NCI-H1930 (cell line): ENCODE measurements at places on chromosomes 6 and 20.

GRCh38 chr6:166348305-166348949, 6.1 kb upstream of the SFT2D1 start:
- no peak for DNase-seq

- no peak for DNase-seq
Measured at GRCh38 chr6:169543704-169544103, 158.1 kb downstream of the WDR27 start.

DNA sequence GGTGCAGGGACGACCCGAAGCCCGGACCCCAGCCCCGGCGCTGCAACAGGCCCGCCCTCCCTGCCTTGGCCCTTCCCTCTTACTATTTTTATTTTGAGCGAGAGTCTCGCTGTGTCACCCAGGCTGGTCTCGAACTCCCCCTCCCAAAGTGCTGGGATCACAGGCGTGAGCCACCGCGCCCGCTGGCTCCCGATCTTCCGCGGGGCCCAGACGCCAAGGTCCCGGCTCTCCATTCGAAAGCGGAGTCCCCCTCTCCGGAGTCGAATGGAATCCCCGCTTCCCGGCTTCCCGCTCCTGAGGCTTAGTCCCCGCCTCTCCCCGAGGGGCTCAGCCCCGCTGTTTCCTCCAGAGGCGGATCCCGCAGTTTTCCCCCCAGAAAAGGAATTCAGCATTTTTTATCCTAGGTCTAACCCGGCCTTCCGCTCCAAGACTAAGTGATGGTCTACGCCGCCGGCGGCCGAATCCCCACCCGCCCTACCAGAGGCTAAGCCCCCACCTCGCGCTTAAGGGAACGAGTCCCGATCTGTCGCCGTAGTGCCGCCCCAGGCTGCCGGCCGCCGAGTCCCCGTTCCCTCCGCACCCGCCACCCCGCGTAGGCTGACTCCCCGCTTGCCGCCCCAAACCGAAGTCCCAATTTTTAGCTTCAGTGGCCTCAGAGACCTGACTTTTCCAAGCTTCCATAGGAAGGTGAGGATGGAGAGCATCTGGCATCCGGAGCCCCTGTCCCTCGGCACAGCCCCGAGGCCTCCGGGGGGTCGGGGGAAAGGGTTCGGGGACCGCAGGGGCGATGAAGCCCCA, 11.5 kb upstream of the TMC2 start:
- DNase-seq: peak; percentile 18

DNA sequence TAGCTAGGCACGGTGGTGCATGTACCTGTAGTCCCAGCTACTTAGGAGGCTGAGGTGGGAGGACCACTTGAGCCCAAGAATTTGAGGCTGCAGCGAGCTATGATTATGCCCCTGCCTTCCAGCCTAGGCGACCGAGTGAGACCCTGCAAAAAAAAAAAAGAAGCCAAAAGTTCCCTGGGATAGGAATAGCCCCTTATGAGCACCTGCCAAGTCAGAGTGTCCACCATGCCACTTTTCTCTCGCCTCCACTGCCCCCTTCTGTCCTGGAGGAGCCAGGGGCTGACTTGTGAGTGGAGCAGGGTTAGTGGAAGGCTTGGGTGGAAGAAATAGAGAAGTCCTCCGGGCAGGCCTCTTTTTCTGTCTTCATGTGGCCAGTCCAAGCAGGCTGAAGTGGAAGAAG, 12.1 kb upstream of the DDX27 start:
- peak; percentile 7 for DNase-seq

- no peak for DNase-seq
Measured at GRCh38 chr6:44495036-44495901, 107.8 kb downstream of the CDC5L start.

GRCh38 chr6:110882274-110882619, 7.7 kb downstream of the AMD1 start:
- DNase-seq: no peak

DNA sequence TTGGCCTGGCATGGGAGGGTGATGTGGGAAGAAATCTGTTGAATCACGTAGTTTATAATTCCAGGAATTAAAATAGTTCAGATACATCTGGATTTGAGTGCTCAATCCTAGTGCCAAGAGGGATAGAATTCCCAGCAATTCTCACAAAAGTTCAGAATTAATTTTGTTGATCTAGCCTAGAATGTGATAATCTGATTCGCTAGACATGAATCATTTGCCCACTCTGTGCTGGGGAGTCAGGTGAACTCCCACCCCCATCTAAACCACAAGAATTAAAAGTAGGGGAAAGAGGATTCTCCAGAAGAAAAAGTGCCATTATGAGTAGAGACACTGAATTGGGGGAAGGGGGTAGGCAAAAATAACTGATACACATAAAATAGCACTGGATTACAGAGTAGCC, 85.0 kb downstream of the LIN28B start:
- no peak for DNase-seq

DNA sequence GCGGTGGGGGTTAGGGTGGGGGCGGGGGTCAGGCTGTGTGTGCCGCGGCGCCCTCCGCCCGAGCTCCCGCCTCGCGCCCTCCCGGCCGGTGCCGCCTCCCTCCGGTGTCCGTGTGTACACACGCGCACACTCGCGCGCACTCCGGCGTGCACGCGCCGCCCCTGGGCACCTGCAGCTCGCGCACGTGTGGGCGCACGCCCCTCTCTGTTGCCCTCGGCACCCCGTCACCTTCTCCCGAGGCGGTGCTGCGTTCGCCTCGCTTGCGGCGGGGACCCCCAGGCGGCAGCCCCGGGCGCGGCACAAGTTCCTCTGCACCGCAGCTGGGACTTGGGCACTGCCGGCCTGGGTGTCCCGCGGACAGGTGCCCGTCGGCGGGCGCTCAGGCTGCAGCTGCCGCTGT, 525 bp downstream of the MACROD2 start:
- DNase-seq: peak; percentile 40

- no peak for DNase-seq
Measured at GRCh38 chr6:168964138-168964835, 289.4 kb downstream of the THBS2 start.

- no peak for DNase-seq
Measured at GRCh38 chr20:52768694-52769093, 203.5 kb upstream of the TSHZ2 start.

DNA sequence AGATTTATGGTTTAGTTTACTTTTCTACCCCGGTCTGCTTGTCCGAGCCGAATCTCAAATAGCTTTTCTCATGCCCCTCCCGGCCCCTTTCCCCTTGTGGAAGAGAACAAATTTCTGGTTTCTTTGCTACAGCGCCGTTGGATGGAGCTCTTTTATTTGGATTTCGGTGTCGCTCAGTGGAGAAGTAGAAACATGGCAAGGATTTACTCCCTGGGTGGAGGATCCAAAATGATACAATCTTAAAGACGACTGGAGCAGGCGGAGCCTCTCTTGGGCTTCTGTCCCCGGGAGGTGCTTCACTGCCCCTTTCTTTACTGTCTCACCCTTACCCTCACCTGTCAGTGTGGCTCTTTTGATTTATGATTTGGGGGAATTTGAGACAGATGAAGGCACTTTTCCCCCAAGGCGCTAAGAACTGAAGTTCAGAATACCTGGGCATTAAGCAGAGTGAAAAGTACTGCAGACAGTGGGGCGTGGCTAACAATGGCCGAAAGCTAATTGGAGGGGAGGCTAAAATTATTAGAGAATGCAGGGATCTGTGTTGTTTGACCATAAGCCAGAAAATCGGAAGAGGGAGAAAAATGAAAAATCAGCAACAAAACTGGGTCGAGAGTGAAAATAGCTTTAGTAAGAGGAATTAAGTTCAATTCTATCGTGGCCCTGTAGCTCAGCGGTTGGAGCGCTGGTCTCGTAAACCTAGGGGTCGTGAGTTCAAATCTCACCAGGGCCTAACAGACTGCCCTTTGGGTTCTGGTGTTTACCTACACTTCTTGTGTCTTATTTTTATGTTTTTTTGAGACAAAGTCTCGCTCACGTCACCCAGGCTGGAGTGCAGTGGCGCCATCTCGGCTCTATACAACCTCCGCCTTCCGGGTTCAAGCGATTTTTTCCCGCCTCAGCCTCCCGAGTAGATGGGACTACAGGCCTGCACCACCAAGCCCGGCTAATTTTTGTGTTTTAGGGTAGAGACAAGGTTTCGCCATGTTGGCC, 145.1 kb upstream of the ZNF184 start:
- DNase-seq: no peak

DNA sequence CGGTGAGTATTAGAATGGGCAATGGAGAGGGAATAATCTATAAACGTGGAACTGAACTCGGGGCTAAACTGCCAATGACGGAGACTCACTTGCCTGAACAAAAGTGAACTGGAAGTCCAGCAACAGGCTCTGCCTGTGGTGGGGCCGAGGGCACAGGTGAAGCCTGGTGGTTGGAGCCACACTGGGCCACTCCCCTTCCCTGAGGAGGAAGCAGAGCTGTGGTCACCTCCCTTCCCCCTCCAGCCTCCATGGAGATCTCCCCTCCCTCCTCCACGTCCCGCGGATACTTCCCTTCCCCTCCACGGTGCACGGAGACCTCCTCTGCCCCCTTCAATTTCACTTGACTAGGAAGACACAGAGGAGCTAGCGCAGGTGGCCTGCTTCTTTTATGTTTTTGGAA, 14.7 kb upstream of the DSP start:
- no peak for DNase-seq

DNA sequence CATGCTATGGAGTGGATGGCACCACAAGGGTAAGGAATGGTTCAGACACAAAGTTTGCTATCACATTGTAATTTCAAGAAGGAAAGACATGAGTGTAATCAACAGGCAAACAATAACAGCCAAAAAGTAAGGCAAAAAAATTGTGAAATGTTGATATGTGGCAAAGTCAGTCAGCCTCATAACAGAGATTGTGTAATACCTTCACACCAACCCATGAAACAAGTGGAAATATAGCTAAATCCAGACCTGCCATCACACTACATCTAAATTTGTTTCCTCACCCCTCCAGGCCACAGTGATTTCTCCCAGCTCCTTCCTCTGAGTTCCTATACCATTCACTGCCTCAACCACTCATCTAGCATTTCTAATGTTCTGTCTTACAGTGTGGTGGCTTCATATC, 37.3 kb downstream of the SIM1 start:
- DNase-seq: no peak

GRCh38 chr6:116215414-116215813, 38.5 kb downstream of the TSPYL4 start:
- DNase-seq: no peak

- no peak for DNase-seq
Measured at GRCh38 chr6:146990284-146990683, 213.9 kb upstream of the STXBP5 start.

- DNase-seq: no peak
Measured at GRCh38 chr6:116434056-116434725, 27.0 kb upstream of the CALHM6 start.

- DNase-seq: no peak
Measured at GRCh38 chr6:81575442-81575841, 177.0 kb downstream of the TENT5A start.

- DNase-seq: no peak
Measured at GRCh38 chr6:24882835-24883555, 52.8 kb downstream of the RIPOR2 start.

GRCh38 chr6:142855893-142856623, 88.9 kb downstream of the HIVEP2 start:
- no peak for DNase-seq

DNA sequence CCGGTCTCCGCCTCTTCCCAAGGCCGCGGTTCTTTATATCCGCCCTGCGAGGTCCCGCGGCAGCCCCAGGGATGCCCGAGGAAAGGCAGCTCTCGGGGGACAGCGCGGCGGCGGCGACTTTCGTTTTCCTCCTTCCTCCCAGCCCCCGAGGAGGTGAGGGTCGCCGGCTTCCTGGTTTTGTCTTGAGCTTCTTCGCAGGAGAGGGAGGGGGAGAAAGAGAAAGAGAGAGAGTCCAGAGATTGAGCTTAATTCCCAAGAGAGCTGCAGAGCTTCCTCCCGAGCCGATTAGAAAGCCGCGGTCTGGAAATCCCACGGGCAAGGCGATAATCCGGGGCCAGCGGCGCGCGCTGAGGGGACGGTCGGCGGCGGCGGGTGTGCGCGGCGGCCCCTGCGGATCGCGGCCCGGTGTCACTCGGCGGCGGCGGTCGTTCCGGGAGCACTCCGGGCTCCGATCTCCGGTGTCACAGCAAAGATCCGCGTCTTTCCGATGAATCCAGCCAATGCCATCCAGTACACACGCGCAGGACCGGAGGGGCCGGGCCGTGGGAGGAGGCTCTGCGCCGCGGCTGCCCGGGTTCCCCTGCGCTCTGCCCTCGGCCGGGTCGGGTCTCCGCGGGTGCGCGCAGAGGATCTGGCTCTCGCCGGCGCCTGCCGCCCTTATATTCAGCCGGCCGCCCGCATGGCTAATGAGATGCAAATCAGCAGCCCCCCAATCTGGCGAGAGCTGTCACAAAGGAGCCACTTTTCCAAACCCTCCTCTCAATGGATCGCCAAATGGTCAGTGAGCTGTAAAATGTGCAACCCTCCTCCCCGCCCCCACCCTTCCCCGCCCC, at the start of gene DLL1:
TSS of gene DLL1 (minus strand) at position 783 of the 833 bp plus-strand sequence. CDS start 939 bp downstream, outside the sequence.
- DNase-seq: peak; percentile 29

GRCh38 chr20:48275286-48276020, 490.2 kb upstream of the SULF2 start:
- DNase-seq: no peak

- no peak for DNase-seq
Measured at GRCh38 chr6:96611342-96611991, 48.5 kb downstream of the FHL5 start.

- no peak for DNase-seq
Measured at GRCh38 chr6:169994739-169995138, 243.3 kb downstream of the ERMARD start.

- peak; percentile 5 for DNase-seq
Measured at GRCh38 chr20:2234598-2235191, 61.1 kb upstream of the TGM3 start.

DNA sequence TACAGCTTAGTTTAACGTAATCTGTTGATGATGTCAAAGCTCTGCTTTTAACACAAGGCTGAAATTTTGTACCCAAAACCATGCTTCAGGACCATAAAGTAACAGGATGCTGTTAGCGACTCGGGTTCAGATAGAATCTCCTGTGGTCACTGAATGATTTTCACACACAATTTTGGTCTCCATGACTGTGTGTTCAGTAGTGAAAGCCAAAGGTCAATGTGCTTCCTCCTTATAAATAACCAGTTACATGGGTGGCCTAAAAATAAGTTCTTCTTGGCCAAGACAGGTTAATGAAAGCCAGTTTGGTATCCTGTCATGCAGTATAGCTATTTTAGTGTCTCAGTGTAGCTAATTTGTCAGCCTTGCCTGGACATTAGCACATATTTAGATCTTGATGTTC, 19.1 kb upstream of the LOC128125822 start:
- DNase-seq: no peak

DNA sequence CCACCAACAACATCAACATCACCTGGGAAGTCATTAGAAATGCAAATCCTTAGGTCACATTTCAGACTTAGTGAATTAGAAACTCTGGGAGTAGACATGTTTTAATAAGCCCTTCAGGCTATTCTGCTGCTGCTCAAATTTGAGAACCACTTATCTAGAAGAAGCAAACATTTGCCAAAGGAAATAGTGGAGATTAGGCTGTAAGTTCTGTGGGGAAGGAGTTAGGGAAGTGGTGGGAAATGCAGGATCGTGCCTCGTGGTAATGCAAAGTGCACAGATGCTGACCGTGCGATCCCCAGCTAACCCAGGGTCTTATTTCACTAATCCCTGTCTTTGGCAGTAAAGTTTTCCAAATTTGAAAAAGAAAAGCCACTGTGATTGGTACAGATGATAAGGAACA, 328.5 kb downstream of the EPM2A start:
- DNase-seq: no peak
